Endodermal cell (in vitro differentiated cells): ENCODE measurements at places on chromosomes 11 and 22. TPM values are rescaled to one million over a fixed set of nuclear protein-coding genes. Genes with fewer than 3 reads are reported as not detected.

The FAM118A gene
- total RNA-seq = 128 and 143 TPM in 2 replicates

The LINC01488 gene
- 0.17 TPM in 1 of 3 replicates, not detected in the others for total RNA-seq

DNA sequence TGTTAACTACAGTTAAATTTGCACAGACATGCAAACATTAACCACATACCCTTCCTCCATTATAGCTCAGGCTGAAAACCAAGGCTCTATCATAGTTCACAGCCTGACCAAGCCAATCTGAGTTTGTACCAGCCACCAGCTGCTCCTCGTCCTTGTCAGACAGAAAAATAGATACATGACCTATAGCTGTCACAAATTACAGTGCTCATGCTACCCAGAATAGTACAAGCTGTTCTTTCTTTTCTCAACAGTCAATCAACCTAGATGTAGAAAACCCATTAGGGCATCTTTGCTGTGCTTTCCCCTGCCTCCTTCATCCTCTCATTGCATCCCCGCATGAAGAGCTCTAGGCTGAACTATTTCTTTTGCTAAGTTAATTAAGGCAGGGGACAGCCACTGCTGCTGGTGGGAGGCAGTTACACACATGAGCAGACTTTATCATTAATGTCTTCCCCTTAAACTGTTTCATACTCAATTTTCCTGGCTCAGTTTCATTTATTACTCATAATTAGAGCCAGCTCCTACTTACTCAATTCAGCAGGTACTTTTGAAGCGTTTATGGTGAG, 148.3 kb downstream of the TRPC6 start:
- no peaks in the 10 kb centered on the region for H3K27me3 ChIP-seq
- H3K4me3 ChIP-seq = no peak overlapping the region
- no peak for DNase-seq
- no peak overlapping the region for H3K27ac ChIP-seq

The GAS2L1 gene
- 10.9 to 25.0 TPM (median 22.2 TPM) in 3 replicates for total RNA-seq

DNA sequence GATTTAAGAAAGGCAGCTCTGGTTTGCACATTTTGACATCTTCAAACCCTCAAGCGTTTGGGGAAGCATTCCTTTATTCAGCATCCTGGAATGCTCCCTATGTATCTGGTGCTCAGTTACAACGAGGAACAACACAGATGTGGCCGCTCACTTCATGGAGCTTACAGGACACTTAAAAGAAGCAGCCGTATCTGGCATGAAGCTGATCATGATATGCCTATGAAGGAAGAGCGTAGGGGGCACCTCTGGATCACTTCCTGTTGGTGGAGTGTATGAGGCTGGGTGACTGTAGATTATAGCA, 72.3 kb upstream of the TP53I11 start:
- H3K4me3 ChIP-seq = no peak overlapping the region
- no peaks in the 10 kb centered on the region for H3K27me3 ChIP-seq
- H3K36me3 ChIP-seq = no peaks in the 10 kb centered on the region
- no peaks in the 10 kb centered on the region for H3K4me1 ChIP-seq
- no peak overlapping the region for H3K27ac ChIP-seq
- no peak for DNase-seq

The MYOD1 gene
- not detected in 2 replicates for total RNA-seq

The CRYBB3 gene
- total RNA-seq = 0.48 TPM in 1 of 3 replicates, not detected in the others

GRCh38 chr11:34176751-34177209, 71.4 kb downstream of the NAT10 start:
- no peak overlapping the region for H3K4me3 ChIP-seq
- H3K36me3 ChIP-seq = peaks cover 7% of the 10 kb centered on the region
- H3K27me3 ChIP-seq = no peaks in the 10 kb centered on the region
- no peak overlapping the region for H3K27ac ChIP-seq
- DNase-seq = no peak

GRCh38 chr11:8638300-8638699, 44.2 kb downstream of the TRIM66 start:
- no peak for DNase-seq
- H3K27me3 ChIP-seq = no peaks in the 10 kb centered on the region
- peaks cover 4% of the 10 kb centered on the region for H3K4me1 ChIP-seq
- H3K4me3 ChIP-seq = no peak overlapping the region

The CCDC86 gene
- total RNA-seq = 16.7 to 27.9 TPM (median 22.4 TPM) in 3 replicates

The SORL1 gene
- total RNA-seq = 46.2 and 57.5 TPM in 2 replicates

DNA sequence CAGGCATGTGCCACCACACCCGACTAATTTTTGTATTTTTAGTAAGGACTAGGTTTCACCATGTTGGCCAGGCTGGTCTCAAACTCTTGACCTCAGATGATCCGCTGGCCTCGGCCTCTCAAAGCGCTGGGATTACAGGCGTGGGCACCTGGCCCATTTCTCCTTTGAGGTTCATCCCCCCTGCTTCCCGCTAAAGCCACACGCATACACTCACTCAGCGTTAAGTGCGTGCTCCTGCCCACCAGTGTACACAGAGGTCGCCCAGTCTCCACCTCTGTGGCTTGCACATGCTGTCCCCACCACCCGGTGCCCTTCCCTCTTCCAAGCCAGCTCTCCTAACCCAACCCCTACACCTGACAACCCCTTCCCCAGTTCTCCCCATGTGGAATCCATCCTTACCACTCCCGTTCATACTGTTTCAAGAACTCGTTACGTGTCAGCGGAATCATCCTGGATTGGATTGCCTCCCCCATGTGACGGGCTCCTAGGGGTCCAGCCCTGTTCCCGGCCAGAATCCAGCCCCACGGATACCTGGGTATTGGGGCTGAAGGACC, 15.7 kb upstream of the CYTH4 start:
- DNase-seq = no peak
- no peaks in the 10 kb centered on the region for H3K4me1 ChIP-seq
- H3K4me3 ChIP-seq = no peak overlapping the region
- no peaks in the 10 kb centered on the region for H3K36me3 ChIP-seq

The BRSK2 gene
- total RNA-seq = 9.0 to 15.7 TPM (median 9.4 TPM) in 3 replicates
